ENCODE measurements at places on chromosomes 2 and 18.

- DNase-seq: no peak
These were observed 129.6 kb upstream of the SLC1A4 start for GRCh38 chr2:64859312-64860212.

DNA sequence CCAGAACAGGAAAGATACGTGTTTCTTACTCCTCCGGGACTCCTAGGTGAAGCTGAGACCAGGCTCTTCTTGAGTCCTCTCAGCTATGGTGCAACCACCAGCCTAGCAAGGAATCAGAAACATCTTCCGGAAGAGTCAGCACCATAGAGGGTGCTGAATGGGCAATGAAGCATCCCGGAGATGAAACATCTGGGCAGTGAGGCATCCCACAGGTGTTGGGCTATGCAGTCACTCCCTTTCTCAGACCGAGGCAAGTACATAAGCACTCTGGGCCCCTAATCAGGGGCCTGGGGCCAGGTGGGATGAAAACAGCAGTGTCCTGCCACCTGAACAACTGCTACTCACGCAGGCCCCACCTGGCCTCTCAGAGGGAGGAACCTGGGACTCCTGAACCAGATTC, 1.4 kb upstream of the CAPN10 start:
- no peak for DNase-seq

GRCh38 chr18:46174342-46175041, 70.3 kb downstream of the HAUS1 start:
- DNase-seq: peak; percentile 26

GRCh38 chr2:176063958-176064357, 19.8 kb downstream of the EVX2 start:
- no peak for DNase-seq

GRCh38 chr18:36813824-36814223, 15.0 kb downstream of the TPGS2 start:
- DNase-seq: no peak

GRCh38 chr2:241741016-241741415, 6.6 kb downstream of the D2HGDH start:
- peak; percentile 45 for DNase-seq

DNA sequence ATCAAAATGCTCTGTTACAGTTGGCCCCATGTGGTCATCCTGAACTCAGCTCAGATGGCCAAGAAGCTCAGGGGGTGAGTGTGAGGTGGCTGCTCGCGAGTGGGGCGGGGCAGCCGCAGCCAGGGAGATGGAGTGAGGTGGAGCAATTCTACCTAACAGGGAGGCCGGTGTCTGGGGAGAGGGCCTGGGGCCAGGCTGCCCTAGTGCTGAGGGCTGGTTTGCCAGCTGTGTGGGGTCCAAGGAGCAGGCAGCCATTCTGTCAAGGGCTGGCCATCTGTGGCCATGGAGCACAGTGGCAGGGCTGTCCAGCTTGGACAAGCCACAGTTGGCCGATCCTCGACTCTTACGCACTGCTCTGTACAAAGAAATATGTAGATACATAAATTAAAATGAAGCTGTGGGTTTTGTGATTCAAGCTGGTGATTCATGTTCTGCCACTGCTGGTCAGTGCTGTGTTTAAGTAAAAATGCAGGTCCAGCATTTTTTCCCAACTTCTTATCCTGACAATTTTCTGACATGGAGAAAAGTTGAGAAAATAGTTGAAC, 82.1 kb downstream of the HS6ST1 start:
- DNase-seq: no peak

DNA sequence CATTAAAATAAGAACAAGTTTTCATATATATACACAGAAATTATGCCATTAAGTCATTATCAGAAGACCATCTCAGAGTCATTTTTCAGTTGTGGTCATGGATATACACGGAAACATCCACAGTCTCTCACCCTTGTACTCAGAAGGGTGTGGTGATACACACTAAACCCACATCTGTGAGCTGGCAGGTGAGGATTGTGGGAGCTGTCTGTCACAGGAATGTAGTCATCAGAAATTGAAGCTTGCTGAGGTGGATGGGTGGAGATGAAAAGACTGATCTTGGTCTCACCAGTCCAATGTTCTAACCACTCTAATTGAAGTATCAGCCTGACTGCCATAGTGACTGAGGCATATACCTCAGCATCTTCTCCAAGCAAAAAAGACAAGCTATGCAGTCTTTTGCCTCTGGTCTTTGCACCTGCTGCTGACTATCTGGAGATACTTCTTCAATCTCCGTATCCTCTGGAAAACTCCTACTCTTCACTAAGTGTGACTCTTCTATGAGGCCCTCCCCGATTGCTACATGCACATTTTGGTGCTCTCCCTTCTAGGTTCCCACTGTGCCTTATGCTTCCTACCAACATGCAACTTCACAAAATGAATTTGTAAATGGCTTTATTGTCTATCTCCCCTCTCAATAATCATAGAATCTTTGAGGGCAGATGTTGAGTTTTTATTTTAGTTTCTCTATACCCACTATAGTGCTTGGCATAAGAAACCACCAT, 232.8 kb downstream of the DYM start:
- peak; percentile 75 for DNase-seq

GRCh38 chr2:149572102-149572953, 15.2 kb downstream of the MMADHC start:
- no peak for DNase-seq

DNA sequence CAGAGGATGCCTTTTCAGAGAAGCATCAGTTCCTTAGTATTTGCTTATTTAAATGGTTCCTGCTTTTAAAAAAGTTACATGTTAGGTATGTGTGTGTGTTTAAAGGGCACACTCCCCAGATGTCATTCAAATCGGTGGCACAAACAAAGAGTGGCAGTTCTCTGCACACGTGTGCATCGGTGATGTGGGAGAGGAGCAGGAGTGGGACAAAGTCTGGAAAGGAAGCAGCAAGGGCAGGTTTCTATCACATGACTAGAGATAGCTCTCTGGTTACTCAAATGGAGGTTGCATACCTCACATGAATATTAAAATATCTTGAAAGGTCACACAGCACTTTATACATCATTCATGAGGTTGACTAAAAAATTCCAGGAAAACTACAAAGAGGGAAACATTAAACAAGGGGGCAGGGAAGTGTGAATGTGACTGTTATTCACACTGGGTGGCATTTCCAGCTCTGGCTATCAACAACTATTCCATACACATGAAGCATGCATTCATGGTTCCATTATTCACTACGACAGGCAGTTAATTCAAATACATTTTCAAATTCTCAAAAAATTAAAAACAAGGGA, 64.7 kb downstream of the SEPTIN10 start:
- DNase-seq: no peak

DNA sequence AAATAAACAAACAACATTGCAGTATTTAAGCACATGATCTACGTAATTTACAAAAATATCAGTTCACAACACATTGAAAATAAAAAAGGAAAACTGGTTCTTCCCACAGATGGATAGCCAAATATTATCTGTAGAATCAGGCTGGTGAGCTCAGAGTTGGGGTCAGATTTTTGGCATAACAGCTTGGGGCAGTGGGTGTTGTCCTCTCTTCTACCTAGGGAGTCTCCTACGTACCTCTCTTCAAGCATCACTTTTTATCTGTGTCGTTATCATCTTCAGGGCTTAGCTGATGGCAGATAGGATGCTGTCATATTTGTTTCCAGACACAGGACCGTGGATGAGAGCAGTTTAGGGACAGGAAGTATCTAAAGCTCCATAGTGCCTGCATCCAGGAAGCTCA, 46.2 kb downstream of the EMILIN2 start:
- no peak for DNase-seq

All from CD4-positive, alpha-beta T cell treated with Interleukin-4 for 4 hours (primary cell).